ENCODE measurements at places on chromosomes 4 and X.

DNA sequence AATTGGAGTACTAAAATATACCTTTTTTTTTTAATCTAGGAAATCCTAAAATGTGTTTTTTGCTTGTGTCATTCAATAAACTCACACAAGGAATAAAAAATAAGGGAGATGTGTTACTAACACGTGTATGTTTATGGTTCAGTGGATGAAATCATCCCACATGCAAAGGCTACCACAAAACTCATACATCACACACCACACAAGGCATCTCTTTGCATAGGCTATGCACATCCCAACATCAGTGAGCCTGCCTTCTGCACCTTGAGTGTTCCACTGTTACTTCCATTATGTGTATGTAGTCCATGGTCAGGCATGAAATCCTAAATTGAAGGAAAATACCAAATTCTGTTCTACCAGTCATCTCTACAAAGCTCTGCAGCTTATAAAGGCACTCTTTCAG is 213.1 kb downstream of the DCTD start:
- no peak for DNase-seq

- no peak for DNase-seq
These were observed 181.1 kb upstream of the PRPS2 start for GRCh38 chrX:12610079-12610478.

DNA sequence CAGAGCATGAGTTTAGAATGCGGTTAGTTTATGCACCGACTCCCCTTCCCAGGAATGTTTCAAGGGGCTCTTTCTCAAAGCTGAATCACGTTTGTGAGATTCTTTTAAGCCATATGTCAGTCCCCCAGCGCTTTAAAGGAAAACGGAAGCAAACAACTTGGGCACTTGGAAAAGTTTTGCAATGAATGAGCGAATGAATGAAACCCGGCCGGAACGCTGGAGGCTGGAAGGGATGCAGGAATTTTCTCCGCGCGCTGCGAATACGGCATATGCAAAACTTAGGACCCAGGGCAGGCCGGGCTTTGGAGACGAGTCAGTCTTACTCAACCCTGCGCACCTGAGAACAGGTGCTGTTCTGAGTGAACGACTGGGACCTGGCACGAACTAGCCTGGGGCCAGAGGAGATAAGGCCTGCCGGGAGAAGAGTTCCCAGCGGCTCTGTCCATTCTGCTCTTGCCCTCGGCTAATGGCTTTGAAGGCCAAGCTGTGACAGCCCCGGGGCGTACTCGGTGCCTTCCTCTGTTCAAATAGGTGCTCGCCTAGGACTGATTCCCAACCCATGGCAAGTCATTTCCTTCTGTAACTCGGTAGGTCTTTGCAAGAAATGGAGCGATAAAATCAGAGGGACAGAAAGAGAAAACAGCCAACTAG is 743 bp upstream of the NRK start:
- DNase-seq = no peak

GRCh38 chr4:138204507-138204906 is 37.6 kb downstream of the SLC7A11 start:
- no peak for DNase-seq

GRCh38 chrX:108437349-108438109 is 693 bp downstream of the COL4A6 start:
- DNase-seq = no peak

- no peak for DNase-seq
These were observed 98.9 kb upstream of the PJA1 start for GRCh38 chrX:69264158-69264581.

GRCh38 chrX:21225643-21226042 is 148.6 kb upstream of the CNKSR2 start:
- no peak for DNase-seq

- DNase-seq = no peak
These were observed 32.7 kb upstream of the GLRA2 start for GRCh38 chrX:14496674-14497073.

GRCh38 chr4:123996718-123997510 is 600.3 kb downstream of the SPRY1 start:
- no peak for DNase-seq

DNA sequence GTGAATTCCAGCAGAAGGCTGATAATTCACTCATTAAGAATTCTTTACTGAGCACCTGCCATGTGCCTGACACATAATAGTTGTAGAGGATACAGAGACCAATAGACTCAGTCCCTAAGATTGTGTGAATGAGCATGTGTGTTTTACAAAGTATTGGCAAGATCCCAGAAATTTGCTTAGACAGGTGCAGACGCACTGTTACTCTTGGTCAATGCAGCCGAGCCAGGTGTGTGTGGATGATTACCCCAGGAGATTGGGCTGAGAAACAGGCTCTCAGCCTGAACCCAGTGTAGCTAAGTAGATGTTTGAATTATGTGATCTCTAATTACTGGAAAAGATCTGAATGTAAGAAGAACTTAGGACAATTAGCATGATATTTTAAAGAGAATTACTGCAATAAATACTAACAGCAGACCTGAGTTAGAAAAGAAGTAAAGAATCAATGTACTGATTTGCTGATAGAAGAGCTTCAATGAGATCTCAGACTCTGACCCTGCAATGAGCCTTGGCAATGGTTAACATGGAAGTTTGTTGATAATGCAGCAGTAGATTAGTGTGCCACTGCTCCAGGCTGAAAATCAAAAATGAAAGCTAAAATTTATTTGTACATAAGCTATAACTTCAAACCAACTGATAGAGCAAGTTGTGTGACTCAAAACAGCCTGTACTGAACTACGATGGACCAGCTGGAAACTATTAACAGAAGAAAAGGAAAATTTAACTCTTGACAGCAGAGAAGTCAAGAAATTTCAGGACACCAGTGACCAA is 32.2 kb upstream of the NDST4 start:
- no peak for DNase-seq

- DNase-seq = no peak
These were observed 110.2 kb upstream of the STX18 start for GRCh38 chr4:4651811-4652755.

DNA sequence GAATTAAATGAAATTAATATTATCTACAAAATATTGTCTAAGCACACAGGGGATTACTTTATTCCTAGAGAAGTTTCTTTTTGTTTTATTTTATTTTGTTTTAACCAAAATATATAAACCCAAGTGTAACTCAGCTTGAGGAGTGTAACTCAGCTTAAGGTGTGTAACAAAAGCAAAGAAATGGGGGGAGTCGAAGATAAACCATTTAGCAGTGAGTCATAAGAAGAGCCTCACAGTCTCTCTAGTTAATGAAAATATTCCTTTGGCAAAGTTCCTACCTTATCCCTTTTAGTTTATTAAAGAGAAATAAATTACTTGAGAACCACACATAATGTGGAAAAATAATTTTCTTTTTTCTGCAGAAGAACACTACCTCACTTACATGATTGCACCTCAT is 261.8 kb downstream of the KCTD8 start:
- DNase-seq = no peak

DNA sequence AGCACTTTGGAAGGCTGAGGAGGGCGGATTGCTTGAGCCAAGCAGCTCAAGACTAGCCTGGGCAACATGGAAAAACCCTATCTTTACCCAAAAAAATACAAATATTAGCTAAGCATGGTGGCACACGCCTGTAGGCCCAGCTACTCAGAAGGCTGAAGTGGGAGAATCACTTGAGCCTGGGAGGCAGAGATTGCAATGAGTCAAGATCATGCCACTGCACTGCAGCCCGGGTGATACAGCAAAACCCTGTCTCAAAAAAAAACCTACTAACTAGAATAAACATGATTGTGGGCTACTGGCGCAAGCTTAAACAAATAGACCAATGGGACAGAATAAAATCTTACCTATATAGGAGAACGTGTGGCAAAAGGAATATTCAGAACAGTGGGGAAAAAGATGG is 7.3 kb downstream of the CDKL2 start:
- DNase-seq = no peak

DNA sequence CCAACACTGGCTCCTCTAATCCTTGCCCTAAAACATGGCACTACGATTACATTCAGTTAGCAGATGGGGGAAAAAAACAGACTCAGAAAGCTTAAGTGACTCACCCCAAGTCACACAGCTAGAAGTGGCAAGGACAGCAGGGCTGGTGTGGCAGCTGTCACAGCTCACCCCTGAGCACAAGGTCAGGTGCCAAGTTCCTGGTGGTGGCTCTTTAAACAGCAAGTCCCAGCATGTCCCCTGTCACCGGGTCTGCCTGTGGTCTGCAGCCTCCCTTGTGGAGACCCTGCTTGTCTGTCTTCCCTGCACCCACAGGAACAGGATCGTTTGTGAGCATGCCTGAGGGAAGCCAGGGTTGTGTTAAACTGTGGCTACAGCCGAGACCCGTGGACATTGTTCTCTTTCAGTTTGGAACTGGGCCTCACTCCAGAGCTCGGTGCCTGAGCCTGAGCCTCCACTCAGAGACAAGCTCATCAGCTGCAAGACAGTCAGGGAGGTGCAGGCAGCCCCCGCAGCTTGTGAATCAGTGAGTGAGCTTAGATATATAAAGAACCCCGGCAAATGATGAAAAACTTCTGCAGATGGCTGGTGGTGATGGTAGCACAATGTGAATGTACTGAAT is 260.8 kb downstream of the BCOR start:
- no peak for DNase-seq

- DNase-seq = no peak
These were observed 65.3 kb upstream of the WDR1 start for GRCh38 chr4:10181745-10182445.

DNA sequence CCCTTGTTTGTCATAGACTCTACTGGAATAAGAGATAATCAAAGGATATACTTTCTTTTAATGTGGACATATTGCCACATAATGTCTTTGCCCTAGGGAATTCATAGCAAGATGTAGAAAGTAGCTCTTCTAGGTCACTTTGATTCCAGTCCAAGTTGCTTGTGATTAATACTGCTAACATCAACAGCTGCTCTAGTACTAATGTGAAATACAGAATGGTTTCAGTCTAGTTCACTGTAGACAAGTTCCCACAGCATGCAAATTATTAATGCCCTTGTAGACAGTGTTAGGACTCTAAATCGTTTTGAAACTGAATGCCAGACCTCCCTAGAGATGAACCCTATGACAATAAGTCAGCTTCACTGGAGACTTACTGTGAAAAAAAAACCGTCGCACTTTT is 494.6 kb upstream of the ATOH1 start:
- no peak for DNase-seq

- no peak for DNase-seq
These were observed 7.6 kb downstream of the ZIC3 start for GRCh38 chrX:137573324-137574101.

DNA sequence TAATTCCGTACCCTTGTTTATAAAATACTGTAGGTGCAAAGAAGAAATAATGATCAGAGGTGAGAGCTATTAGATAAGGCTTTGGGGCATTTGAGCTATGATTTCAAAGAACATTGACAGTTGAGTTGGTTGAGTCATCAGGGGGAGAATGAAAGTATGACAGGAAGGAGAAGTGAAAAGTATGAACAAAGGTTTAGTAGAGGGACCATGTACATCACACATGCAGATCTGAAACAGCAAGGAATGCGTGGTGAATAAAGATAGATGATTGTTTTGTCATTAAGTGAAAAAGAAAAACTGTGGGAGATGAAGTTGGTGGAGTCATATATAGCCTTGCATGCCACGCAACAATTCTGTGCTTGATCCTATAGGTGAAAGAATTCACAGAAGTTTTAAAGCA is 163.1 kb downstream of the ARAP2 start:
- DNase-seq = no peak

- DNase-seq = no peak
These were observed 155.8 kb downstream of the RPA4 start for GRCh38 chrX:97039363-97040029.

GRCh38 chr4:173502282-173502681 is 27.7 kb downstream of the HAND2 start:
- no peak for DNase-seq

GRCh38 chrX:13088156-13088487 is 43.7 kb upstream of the FAM9C start:
- no peak for DNase-seq

DNA sequence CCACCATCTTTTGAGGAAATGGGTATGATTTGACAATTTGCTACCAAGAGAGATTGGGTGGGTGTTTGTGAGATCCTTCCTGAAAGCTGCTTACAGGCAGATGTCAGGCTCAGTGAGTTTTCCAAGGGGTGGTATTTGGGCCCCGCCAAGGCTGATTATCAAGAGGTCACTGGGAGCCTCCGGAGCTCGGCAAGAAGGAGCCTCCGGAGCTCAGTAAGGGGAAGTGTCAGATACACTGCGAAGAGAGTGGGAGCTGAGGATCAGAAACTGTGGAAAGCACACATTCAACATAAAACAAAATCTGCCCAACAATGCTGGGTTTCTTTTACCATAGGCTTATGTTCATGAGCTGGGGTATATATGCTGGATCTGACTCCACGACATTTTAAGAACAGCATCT is 714 bp downstream of the RTL3 start:
- DNase-seq = no peak

- no peak for DNase-seq
These were observed 61.8 kb downstream of the PPP2R2C start for GRCh38 chr4:6410664-6411063.

GRCh38 chr4:99991741-99992140 is 41.7 kb upstream of the H2AZ1 start:
- no peak for DNase-seq

- DNase-seq = no peak
These were observed 15.1 kb upstream of the GABRA2 start for GRCh38 chr4:46404981-46405380.

DNA sequence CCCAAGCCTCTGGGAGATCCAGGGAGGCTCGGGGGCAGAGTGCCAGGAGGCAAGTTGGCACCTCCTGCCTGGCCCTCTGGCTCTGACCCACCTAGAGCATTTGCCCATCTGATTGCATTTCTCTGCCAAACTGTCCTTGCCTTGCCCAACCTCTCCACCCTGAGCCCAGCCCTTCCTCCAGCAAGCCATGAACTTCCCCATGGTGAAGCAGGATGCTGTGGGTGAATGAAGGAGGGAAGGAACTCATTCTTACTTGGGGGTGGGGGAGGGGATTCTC is 9.3 kb upstream of the CNGA2 start:
- no peak for DNase-seq

GRCh38 chr4:88028946-88029345 is 21.5 kb downstream of the PKD2 start:
- no peak for DNase-seq

GRCh38 chr4:42483426-42484379 is 86.4 kb downstream of the SHISA3 start:
- no peak for DNase-seq
